ENCODE measurements at places on chromosomes 6 and 20.

GRCh38 chr6:1911474-1911873 is 301.8 kb downstream of the FOXC1 start:
- DNase-seq = no peak

- DNase-seq = no peak
These were observed 10.5 kb upstream of the HSF2 start for GRCh38 chr6:122388945-122389344.

- no peak for DNase-seq
These were observed 156.5 kb downstream of the ANKRD60 start for GRCh38 chr20:58071991-58072390.

- no peak for DNase-seq
These were observed 508 bp downstream of the NOP56 start for GRCh38 chr20:2652724-2653555.

- DNase-seq = no peak
These were observed 170.5 kb downstream of the BACH2 start for GRCh38 chr6:90126181-90126580.

DNA sequence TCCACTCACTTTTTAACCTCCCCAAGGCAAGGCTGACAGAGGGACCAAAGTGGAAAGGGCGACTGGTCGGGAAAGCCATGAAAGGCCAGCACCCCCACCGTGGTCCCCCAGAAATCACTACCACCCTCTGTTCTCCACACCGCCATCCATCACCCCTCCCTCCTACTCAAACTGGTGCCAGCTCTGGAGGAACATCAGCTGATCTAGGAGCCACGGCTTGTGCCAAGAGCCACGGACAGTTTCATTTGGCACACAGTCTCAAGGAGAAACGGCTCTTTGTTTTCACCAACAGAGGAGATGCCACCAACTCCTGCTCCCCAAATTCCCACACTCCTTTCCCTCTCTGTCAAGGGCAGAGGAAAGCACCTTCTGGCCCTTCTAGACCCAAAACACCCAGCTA is 26.0 kb downstream of the TBC1D7 start:
- no peak for DNase-seq

GRCh38 chr6:136334465-136334846 is 44.8 kb upstream of the BCLAF1 start:
- DNase-seq = no peak

DNA sequence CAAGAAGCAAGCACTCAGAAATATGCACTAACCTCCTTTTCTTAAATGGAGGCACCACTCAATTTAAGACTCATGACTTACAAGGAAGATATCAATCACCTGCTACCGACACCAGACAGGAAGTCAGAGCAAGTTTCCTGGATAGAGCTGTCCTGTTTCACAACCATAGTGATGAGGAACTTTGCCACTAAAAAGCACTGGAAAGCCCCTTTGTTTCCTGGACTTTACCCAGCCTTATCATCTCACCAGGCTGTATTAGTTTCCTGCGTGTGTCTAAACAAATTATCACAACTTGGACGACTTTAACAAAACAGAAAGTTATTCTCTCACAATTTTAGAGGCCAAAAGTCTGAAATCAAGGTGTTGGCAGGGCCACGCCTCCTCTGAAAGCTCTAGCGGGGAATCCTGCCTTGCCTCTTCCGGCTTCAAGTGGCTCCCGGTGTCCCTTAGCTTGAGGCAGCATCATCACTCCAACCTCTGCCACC is 253.8 kb upstream of the STXBP5 start:
- no peak for DNase-seq

DNA sequence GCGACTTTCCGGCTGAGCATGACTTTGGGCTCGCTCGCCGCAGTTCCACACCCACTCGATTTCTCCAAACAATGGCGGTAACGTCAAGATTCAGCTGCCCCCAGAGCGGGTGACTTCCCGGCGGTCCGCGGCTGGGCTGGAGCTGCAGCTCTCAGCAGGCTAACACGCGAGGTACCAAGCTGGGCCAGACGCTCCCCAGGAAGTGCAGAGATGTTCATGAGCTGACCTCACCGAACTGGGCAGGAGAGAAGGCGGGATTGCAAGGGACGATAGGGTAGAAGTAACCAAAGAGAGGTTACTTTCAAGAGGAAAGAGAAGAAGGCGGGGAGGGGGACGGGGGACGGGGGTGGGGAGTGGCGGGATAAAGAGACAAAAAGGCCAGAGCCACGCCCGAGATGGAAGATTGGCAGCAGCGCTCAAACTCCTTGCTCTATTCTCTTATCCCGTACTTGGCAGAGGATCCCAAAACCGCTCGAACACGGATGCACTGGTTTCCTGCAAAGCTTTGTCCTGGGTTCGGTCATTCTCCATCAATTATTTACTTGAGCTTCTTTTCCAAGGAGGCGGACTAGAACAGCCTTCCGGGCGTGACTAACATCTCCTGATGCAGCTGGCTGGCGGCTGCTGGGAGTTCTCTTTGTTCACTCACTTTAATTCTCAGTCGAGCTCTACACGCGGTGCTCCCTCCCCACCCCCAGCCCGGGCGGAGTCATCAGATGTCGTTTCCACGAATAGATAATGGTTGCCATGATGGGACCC is at the start of gene MTCL3:
MTCL3 (minus strand) TSS at position 626 of the 759 bp plus-strand sequence.
- no peak for DNase-seq

- DNase-seq = no peak
These were observed 64.2 kb downstream of the MYLK4 start for GRCh38 chr6:2686515-2686914.

- DNase-seq = no peak
These were observed 59.9 kb upstream of the BHLHE23 start for GRCh38 chr20:63066506-63067265.

- no peak for DNase-seq
These were observed 22.3 kb downstream of the PPP1R14C start for GRCh38 chr6:150165020-150165702.

- DNase-seq = no peak
These were observed 335.8 kb upstream of the FLRT3 start for GRCh38 chr20:14673164-14673563.

GRCh38 chr20:57803508-57804005 is 93.7 kb upstream of the PMEPA1 start:
- no peak for DNase-seq

GRCh38 chr20:62800314-62801259 is 4.0 kb upstream of the OGFR start:
- DNase-seq = no peak

DNA sequence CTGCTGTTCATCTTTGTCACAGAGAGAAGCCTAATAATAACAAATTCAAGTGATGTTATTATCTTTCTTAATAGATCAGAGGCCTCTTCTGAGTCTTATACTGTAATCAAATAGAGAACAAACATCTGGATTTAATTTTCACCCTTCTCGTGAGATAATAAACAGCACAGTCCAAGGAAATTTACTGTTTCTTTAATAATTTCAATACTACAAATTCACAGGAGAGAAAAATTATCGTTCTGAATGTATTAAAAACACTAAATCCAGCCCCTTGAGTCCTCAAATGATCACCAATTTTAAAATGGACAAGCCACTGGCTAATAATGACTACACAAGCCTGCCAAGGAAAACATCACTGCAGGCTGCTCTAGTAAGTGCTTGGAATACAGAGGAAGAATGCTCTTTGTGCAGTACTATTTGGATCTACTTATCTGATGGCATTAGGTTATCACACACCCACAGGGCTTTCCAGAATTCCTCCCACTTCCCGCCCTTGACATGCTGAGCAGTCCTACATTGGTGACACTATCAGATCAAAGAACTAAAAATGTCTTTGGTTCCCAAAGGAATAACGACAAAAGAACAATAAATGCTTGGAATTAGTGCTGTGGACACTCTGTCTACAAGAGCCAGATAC is 38.1 kb downstream of the SYNE1 start:
- no peak for DNase-seq

DNA sequence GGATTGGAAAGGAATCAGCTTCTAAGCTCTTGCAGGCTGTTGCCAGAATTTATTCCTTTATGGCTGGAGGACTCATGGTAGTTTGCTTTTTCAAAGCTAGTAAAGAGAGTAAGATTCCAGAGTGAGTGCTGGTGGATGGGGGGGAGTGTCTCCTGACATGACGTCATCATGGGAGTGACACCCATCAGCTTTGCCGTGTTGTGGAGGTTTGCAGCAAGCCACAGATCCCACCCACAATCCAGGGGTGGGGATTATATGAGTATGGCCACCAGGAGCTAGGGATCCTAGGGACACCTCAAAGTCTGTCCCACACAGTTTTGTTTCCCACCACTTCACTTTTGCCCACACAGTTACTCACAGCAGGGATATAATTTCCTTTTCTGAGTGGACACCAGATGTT is 28.7 kb upstream of the PMEPA1 start:
- DNase-seq = no peak

GRCh38 chr6:166167801-166168615 is at the start of gene TBXT:
TBXT (minus strand) TSS chr6:166167851; CDS start chr6:166167591, 260 bp downstream.
- no peak for DNase-seq

DNA sequence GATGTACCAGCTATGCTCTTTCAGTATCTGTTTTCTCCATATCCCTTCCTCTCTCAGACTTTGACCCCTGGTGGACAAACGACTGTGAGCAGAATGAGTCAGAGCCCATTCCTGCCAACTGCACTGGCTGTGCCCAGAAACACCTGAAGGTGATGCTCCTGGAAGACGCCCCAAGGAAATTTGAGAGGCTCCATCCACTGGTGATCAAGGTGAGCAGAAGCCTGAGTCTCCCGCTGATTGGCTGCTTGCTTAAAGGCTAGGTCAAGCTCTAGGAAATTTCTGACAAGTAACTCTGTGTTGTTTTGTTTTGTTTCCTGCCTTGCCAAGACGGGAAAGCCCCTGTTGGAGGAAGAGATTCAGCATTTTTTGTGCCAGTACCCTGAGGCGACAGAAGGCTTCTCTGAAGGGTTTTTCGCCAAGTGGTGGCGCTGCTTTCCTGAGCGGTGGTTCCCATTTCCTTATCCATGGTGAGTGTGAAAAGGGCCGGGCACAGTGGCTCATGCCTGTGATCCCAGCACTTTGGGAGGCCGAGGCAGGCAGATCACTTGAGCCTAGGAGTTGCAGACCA is 28.6 kb downstream of the C6orf89 start:
- DNase-seq = no peak

DNA sequence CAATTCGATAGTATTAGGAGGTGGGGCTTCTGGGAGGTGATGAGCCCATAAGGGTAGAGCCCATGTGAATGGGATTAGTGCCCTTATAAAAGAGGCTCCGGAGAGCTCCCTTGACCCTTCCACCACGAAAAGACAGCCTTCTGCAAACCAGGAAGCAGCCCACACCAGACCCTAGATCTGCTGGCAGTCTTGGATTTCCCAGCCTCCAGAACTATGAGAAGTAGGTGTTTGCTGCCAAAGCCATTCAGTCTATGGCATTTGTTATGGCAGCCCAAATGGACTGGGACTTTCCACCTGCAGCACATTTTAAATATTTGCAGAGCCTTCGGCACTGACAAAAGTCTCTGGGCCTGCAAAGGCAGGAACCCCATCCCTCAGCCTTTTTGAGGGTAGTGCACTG is 11.8 kb upstream of the SFT2D1 start:
- DNase-seq = no peak

DNA sequence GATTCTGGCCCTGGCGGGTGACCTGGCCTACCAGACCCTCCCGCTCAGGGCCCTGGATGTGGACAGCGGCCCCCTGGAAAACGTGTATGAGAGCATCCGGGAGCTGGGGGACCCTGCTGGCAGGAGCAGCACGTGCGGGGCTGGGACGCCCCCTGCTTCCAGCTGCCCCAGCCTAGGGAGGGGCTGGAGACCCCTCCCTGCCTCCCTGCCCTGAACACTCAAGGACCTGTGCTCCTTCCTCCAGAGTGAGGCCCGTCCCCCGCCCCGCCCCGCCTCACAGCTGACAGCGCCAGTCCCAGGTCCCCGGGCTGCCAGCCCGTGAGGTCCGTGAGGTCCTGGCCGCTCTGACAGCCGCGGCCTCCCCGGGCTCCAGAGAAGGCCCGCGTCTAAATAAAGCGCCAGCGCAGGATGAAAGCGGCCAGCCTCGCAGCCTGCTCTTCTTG is 868 bp upstream of the SLC2A4RG start:
- DNase-seq = no peak

GRCh38 chr20:51650685-51651134 is 108.2 kb upstream of the NFATC2 start:
- DNase-seq = no peak

DNA sequence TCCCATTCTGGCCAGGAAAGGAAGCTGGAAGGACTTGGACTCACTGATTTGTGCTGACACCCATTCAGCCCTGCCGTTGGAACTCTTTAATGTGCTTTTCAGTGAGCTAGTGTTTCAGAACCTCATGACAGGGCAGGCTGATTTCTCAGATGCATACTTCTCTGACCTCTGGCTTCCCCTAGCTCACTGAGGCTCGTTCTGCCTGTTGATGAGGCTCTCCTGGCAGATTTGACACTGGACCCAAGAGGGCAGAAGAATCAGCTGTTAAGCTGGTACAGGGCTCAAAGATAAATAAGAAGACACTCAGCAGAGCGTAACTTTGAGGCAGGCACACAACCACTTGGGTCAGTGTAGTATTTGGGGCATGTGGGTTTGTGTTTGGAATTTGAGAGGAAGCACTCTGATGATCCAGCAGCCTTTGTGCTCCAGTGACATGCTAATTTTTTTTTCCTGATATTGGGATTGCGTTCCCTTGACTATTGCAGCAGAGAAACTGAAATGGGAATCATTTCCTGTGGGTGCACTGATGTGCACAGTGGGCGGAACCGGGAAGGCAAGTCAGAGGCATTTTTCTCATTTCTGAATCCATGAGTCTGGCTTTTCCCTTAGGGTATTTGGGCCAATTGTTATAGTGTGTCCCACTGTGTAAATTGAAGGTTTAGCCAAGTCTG is 80.2 kb downstream of the CARMIL1 start:
- DNase-seq = no peak

GRCh38 chr6:36032261-36032660 is 4.7 kb downstream of the MAPK14 start:
- no peak for DNase-seq

GRCh38 chr6:152272486-152272885 is 364.7 kb downstream of the SYNE1 start:
- no peak for DNase-seq

GRCh38 chr6:106613590-106613989 is 15.7 kb downstream of the RTN4IP1 start:
- no peak for DNase-seq

DNA sequence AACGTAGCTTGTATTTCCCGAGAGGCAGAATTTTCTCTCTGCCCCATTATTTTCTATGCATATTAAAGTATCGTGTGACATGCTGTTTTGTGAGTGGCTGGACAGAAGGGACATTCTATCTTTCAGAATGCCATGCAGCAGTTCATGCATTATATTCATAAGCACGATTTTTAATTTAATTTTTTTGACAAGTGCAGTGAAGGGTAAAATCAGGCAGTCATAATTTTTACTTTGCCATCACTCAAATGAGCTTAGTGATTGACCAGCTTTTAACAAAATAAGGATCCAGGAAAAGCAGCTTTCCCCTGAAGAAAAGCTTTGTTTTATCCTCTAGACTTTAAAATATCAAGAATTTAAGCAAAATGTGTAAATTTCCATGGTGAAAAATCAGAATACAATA is 673.3 kb downstream of the KIF16B start:
- no peak for DNase-seq

Data from stimulated activated CD4-positive, alpha-beta T cell treated with anti-CD3 and anti-CD28 coated beads, TNF-alpha, amount 100 ng/mL, for 1 hour (primary cell).